ENCODE measurements at places on chromosomes 4 and X.

DNA sequence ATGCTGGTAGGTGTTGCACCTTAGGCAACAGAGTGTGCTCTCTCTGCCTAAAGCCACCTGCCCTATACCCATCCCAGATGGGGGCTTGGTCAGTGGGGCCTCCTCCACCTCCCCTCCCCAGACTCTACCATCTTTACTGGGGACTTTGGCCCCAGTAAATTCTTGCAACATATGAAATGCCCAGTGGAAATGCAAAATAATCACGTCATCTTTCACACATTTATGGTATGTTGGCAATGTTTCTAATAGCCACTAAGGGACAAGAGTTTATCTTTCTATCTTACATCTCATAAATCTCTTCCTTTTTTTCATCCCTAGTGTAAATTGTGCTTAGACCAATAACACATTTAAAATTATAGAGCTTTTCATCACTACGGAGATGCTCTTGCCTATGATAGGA, 103.0 kb upstream of the MAML3 start:
- peaks cover 2% of the 10 kb centered on the region for H3K4me1 ChIP-seq
- no peaks in the 10 kb centered on the region for H3K27me3 ChIP-seq
- DNase-seq = no peak

DNA sequence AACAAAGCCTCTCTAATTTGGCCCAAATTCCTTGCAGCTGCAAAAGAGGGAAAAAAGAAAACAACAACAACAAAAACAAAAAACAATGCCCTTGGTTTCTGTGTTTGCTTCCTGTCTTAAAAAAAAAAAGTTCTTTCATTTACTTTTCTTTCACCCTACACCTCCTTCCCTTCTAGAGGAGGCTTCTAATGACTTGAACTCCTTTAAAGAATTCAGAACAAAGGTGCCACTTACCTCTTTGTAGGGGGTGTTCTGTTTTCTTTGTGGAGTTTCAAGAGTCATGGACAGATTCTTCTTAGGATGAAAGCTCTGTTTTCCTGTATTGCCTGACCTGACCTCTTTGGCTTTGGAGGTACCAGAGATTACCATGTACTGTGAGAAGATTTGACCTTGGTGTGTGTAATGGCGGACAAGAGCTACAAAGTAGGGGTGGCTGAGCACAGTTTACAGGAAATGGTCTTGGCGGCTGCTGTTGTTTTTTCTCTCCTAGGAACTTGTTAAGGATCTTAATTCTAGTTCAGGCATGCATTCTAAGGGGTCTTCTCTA, 72.4 kb upstream of the S100G start:
- H3K36me3 ChIP-seq = no peaks in the 10 kb centered on the region
- H3K27me3 ChIP-seq = no peaks in the 10 kb centered on the region
- no peak for DNase-seq
- H3K27ac ChIP-seq = no peak overlapping the region
- no peak overlapping the region for H3K4me3 ChIP-seq

- no peak overlapping the region for H3K27ac ChIP-seq
- no peak for DNase-seq
- no peaks in the 10 kb centered on the region for H3K36me3 ChIP-seq
- no peak overlapping the region for H3K4me3 ChIP-seq
Observed at GRCh38 chr4:123616951-123617461, 220.4 kb downstream of the SPRY1 start.

GRCh38 chrX:120791013-120791643, 84.5 kb downstream of the CT47B1 start:
- no peaks in the 10 kb centered on the region for H3K4me1 ChIP-seq
- no peak overlapping the region for H3K4me3 ChIP-seq
- peak; percentile 74 for DNase-seq
- H3K27ac ChIP-seq = no peak overlapping the region
- no peaks in the 10 kb centered on the region for H3K27me3 ChIP-seq
- H3K36me3 ChIP-seq = no peaks in the 10 kb centered on the region

GRCh38 chr4:118839221-118839927, 3.4 kb upstream of the SEC24D start:
- DNase-seq = no peak
- no peaks in the 10 kb centered on the region for H3K27me3 ChIP-seq
- H3K4me3 ChIP-seq = no peak overlapping the region
- no peak overlapping the region for H3K27ac ChIP-seq
- H3K4me1 ChIP-seq = no peaks in the 10 kb centered on the region

- H3K27me3 ChIP-seq = no peaks in the 10 kb centered on the region
- H3K36me3 ChIP-seq = no peaks in the 10 kb centered on the region
- H3K4me3 ChIP-seq = no peak overlapping the region
- DNase-seq = no peak
Observed at GRCh38 chr4:99724067-99724466, 66.4 kb upstream of the C4orf54 start.

- peaks cover 11% of the 10 kb centered on the region for H3K4me1 ChIP-seq
- no peaks in the 10 kb centered on the region for H3K27me3 ChIP-seq
- DNase-seq = no peak
- H3K4me3 ChIP-seq = no peak overlapping the region
- no peak overlapping the region for H3K27ac ChIP-seq
- H3K36me3 ChIP-seq = no peaks in the 10 kb centered on the region
Observed at GRCh38 chr4:7214359-7214758, 22.0 kb downstream of the SORCS2 start.

GRCh38 chrX:66544181-66544580, 94.7 kb downstream of the EDA2R start:
- no peaks in the 10 kb centered on the region for H3K36me3 ChIP-seq
- no peaks in the 10 kb centered on the region for H3K4me1 ChIP-seq
- no peak overlapping the region for H3K4me3 ChIP-seq
- no peaks in the 10 kb centered on the region for H3K27me3 ChIP-seq
- DNase-seq = no peak
